ENCODE measurements at places on chromosomes 4 and X.

GRCh38 chr4:34372815-34373214 is 1871.5 kb downstream of the ARAP2 start:
- no peak for DNase-seq

DNA sequence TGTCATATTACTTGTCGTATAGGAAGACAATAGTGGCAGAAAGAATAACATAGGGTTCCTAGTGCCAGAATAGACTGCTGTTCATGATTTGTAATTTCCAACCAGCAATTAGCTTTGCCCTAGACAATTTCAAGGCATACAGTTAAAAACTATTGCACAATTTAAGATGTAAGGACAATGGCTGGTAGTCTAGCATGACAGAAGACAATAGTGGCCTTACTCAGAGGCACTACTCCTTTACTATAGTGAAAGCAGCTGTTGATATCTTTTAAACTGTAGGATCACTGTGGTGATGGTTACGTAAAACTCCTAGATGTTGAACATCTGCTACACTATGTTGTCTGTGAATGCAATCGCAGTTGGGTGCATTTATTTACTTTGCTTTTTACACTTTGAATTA is 234.5 kb downstream of the RBMX2 start:
- no peak for DNase-seq

DNA sequence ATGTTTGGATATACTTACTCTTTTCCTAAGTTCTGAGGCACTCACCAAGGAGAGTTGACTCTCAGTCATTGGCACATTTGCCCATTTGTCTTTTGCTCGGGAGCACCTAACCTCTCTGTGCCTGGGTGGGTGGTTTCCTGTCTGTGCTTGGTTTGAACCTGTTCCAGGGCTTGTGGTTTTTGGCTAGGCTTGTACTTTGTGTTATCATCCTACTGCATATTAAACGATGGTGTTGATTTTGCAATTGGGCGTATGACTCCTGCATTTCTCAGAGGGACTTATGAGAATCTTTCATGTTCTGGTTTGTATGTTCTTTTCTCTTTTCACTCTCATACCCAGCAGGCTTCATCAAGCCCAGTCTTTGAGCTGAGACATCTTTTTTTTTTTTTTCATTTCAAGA is 161.7 kb downstream of the BTC start:
- DNase-seq: peak; percentile 84

DNA sequence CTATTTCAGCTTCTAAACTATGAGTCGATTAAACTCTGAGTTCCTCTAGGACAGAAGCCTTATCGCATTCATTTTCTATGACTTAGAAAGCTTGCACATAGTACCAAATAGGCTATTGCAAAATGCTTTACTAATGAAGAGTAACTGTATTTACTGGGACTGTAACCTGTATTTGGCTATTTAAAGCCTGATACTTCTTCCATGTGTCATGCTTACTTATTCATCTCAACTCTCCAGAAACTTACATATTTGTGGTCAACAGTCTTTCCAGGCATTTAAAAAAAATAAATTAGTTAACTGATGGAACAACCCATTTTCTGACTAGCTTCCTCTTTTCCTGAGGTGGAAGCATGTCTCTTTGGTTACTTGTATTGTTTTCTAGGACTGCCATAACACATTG is 467.9 kb downstream of the PCDH11X start:
- no peak for DNase-seq

GRCh38 chr4:40608628-40609027 is 21.0 kb downstream of the RBM47 start:
- DNase-seq: peak; percentile 20

GRCh38 chr4:13656569-13657405 is 29.3 kb upstream of the BOD1L1 start:
- DNase-seq: peak; percentile 38

DNA sequence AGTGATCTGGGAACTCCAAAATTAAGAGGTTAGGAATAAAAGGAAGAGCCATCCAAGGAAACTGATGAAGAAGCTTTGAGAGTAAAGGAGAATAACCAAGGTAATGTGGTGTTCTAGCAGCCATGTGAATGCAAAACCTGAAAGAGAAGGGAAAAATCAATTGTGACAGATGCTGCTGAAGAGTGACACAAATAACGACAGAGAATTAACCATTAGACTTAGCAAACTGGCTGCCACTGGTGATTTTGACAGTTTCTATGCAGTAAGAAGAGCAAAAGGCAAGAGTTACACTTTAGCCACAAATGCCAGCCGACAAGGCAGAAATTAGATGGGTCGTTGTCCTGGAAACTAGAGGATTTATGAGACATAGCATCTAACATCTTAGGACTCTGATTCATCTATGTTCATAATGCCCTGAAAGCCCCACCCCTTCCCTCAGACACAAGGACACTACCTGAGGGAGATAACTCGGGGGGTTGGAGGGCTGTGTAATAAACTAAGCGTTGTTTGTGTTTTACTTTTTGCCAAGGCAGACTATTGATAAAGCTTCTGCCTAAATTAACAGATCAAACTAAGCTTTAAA is 13.0 kb upstream of the TMEM144 start:
- DNase-seq: no peak

- no peak for DNase-seq
Measured at GRCh38 chr4:68304731-68305130, 45.2 kb downstream of the YTHDC1 start.

GRCh38 chr4:17567271-17567670 is 9.7 kb upstream of the LAP3 start:
- no peak for DNase-seq

- peak; percentile 11 for DNase-seq
Measured at GRCh38 chrX:49995107-49995731, 72.8 kb downstream of the CLCN5 start.

GRCh38 chrX:70032792-70033191 is 16.9 kb downstream of the AWAT2 start:
- DNase-seq: no peak

GRCh38 chr4:21656832-21657231 is 291.7 kb downstream of the KCNIP4 start:
- DNase-seq: no peak

Data from AG09309 (cell line).